ENCODE measurements at places on chromosomes 11 and 22.

GRCh38 chr11:120923866-120924508 is 99.9 kb upstream of the TBCEL start:
- DNase-seq = no peak

DNA sequence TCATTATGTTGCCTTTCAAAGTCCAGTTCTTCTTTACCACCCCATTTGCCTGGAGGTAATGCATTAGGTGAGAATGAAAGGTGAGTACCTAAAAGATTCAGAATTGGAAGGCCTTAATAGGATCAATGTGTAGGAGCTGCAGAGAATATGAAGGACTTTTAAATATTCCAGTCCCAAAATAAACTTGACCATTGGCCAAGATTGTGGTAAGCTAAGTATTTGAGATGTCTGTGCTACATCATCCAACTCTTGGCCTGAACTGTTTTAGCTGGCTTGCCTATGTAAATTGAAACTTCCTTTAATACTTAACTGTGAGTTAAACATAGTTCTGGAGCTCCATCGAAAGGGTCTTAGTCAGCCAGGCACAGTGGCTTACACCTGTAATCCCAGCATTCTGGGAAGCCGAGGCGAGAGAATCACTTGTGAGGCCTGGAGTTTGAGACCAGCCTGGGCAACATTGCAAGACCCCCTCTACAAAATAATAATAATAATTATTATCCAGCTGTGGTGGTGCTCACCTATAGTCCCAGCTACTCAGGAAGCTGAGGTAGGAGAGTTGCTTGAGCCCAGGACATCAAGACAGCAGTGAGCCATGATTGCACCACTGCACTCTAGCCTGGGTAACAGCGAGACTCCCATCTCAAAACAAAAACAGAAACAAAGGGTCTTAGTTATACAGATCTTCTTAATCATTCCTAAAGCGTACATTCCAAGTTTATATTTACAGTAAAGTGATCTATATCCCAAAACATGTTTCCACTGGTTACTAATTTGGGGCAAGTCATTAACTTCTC is 29.8 kb downstream of the MTMR3 start:
- no peak for DNase-seq

DNA sequence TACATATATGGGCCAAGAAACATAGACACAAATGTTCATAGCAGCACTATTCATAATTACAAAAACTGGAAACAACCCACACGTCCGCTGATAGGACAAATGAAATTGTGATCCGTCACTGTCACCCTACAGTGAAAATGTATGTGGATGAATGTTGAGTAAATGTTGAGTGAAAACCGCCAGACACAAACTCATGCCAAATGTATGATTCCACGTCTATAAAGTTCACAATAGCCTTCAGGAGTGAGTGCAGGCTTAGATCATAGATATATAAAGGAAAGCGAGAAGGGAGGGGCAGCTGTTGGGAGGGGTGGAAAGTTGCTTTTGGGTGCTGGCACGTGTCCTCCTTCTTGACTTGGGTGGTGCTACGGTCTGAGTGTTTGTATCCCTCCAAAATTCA is 33.6 kb downstream of the DBX1 start:
- no peak for DNase-seq

DNA sequence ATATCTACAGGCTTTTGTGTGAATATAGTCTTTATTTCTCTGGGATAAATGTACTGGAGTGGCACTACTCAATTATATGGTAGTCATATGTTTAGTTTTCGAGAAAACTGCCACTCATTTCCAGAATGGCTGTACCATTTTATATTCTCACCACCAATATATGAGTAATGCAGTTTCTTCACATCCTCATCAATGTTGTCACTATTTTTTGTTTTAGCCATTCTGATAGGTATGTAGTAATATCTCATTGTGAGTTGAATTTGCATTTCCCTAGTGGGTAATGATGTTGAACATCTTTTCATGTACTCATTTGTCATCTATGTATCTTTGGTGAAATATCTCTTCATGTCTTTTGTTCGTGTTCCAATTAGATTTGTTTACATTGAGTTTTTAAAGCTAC is 18.0 kb downstream of the ACRV1 start:
- DNase-seq = no peak

DNA sequence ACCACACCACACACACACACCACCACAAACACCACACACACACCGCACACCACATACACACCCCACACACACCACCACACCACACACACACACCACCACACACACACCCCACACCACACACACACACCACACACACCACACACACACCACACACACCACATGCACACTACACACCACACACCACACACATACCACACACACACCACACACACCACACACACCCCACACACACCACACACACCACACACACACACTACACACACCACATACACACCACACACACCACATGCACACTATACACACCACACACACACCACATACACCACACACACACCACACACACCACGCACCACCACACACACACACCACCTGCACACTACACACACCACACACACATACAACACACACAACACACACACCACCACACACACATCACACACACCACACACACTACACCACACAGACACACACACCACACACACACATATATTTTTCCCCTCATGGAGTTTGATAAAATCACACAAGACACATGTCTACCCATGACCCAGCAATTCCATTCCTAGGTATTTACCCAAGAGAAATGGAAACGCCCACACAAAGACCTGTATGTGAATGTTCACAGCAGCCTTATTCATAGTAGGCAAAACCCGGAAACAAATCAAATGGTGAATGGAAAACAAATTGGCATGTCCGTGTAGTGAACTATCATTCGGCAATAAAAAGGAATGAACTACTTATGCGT is 14.3 kb downstream of the CD5 start:
- DNase-seq = no peak

- DNase-seq = peak; percentile 85
Observed at GRCh38 chr11:99773646-99774045, 752.9 kb downstream of the CNTN5 start.

DNA sequence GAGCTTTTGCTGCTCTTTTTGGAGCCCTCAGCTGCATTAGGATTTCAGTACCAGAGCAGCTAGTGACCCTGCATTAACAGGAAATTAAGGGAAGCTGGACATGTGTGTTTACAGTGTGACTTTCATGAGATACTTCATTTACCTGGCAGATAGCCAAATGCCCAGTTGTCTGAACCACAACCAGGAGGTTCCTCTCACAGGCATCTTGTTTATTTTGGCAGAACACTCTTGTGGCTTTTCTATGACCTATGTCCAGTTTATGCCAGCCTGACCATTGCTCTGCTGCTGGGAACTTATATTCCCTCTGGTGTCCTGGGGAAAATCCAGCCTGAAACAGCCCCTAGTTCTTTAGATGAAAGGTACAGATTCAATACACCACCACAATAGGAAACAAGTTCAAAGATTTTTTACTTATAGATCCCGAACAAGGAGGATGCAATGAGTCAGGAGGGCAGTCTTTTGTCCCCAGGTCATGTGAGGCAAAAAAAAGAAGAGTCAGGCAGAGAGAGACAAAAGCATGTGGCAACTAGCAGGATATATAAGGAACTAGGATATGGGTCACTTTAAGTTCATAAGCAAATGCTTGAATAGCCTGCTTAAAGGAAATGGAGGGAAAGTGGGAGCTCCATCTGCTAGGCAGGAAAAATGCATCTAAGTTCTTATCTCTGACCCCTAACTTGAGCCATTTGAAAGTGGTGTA is 379.3 kb downstream of the INSC start:
- DNase-seq = peak; percentile 79

DNA sequence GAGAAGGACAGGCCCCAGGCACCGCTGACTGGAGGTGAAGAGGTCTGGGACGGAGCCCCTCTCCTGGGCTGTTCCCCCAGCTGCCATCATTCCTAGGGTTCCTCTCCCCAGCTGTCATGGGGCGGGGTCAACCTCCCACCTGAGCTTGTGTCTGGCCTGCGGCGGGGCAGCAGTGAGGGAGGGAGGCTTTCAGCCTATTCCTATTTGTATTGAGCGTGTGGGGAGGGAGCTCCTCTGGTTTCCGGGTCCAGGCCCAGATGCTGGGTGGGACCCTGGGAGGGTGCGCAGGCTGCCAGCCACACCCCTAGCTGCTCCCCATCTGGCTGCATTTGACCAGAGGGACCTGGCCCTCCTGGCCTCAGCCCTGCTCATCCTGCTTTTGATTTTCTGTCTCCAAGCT is 13.7 kb downstream of the TSPAN4 start:
- no peak for DNase-seq

- DNase-seq = no peak
Observed at GRCh38 chr11:43554148-43554473, 126.4 kb upstream of the HSD17B12 start.

GRCh38 chr11:131544591-131544990 is 174.2 kb downstream of the NTM start:
- no peak for DNase-seq

- DNase-seq = peak; percentile 63
Observed at GRCh38 chr11:47524291-47524874, 28.5 kb downstream of the CELF1 start.

DNA sequence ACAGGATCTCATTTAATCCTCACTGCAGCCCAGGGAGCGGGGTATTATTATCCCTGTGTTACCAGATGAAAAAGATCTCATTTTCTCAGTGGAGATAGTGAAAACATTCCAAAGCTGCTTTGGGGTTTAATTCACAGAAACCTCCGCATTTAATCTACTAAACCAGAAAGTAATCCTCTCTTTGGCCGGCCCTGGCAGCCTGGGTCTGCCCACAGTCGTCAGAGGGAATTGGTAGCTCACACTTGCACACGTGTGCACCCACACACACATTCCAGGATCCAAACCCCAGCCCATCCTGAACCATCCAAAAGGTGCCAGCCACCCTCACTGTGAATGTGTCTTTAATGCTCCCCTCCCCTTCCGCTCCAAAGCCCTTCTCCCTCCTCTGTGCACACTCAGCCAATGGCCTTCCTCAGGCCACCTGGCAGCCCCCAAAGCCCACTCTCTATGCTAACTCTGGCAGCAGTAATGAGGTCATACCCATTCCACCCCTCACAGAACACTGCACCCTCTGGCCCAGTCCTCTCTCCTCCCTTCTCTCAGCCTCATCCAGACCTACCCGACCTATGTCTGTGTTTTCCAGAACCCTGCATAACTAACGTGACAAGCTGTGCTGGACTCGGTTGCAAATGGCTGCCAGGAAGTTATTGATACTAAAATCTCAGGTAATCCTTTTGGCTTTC is 466.2 kb downstream of the SOX6 start:
- DNase-seq = no peak

DNA sequence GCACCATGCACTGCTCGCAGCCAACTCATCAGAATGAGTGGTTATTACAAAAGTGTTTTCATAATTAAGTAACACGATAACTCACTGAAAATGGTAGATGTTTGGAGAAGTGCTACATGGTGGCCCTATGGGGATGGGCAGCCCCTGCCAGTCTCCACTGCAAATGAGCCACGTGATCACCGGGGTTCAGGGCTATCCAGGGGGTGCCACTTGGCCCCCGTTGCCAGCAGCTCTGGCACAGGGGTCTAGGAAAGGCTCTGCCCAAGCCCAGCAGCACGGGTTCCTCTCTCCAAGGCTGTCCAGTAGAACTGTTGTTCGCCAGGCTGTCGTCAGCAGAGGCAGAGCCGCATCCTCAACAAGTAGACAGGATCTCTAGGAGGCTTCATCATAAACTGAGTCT is 382.1 kb upstream of the B3GAT1 start:
- no peak for DNase-seq

- DNase-seq = no peak
Observed at GRCh38 chr11:256952-257737, 20.4 kb downstream of the PSMD13 start.

DNA sequence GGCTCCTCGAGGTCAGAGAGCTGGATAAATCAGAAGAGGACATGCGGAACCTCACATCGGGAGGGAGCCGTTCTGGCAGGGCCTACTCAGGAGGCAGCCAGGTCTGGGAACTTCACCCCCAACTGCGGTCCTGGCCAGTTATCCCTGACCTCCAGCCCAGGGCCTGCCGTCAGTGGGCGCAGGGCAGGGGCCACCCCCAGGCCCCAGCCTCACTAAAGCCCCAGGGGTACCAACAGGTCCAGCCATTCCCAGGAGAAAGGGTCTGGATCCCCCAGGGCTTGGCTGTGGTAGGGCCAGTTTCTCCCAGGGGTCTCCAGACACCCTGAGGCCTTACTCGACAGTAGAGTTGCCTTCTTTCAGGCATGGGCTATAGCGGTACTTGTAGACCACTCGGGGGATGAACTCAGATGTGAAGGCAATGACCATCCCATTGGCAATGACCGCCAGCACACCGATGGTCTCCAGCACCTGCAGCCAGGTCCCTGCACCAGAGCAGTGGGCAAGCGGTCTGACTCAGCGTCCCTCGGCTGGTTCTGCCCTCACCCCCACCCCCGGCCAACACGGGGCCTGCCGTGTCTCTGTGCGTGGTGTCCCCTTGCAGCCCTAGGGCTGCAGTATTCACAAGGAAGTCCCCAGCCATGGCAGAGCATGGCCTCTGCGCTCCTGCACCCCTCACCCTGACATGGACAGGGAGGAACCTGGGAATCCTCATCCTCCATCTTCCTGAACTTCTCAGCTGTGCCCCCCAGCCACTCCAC is 4.6 kb upstream of the SIGIRR start:
- no peak for DNase-seq

DNA sequence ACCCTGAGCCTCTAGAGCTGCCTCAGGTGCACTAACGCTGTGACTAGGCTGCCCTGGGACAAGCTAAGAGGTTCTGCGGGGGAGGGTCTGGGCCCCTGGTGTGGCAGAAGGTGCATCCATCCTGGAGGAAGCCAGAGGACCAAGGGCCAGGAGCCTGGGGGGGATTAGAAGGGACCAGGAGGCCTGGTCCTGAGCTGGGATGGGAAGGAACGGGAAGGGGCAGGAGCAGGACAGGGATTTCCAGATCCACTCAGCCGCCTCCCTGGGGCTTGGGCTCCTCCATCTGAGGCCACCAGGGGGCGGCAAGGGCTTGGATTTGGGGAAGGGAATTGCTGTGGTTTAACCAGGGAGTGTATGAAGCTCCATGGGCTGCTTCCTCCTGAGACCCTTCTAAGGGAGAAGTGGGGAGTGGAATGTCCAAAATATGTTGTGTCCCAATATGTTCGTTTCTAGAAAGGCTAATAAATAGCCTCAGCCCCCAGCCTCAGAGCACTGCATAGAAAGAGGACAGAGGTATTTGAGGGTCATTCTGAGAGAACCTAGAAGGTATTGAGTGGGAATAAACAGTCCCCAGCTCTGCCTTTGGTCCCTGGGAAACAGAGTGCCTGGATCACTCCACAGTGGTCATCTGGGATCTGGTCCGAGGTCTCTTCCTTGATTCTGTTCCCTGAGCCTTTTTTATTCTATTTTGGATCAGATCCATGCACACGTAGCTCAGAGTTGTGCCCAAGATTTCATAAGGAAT is 17.4 kb upstream of the PRAME start:
- DNase-seq = peak; percentile 62

- peak; percentile 47 for DNase-seq
Observed at GRCh38 chr11:66157182-66157864, 87.3 kb downstream of the PACS1 start.

GRCh38 chr11:66493130-66493529 is 12.9 kb downstream of the DPP3 start:
- DNase-seq = no peak

- no peak for DNase-seq
Observed at GRCh38 chr11:76856106-76856505, 4.6 kb upstream of the ACER3 start.

- DNase-seq = no peak
Observed at GRCh38 chr11:113507341-113507740, 32.1 kb upstream of the DRD2 start.

Measured in DMS53 (cell line).